ENCODE measurements at places on chromosomes 1 and 21.

- DNase-seq: no peak
Measured at GRCh38 chr1:203217668-203218067, 11.8 kb downstream of the CHIT1 start.

DNA sequence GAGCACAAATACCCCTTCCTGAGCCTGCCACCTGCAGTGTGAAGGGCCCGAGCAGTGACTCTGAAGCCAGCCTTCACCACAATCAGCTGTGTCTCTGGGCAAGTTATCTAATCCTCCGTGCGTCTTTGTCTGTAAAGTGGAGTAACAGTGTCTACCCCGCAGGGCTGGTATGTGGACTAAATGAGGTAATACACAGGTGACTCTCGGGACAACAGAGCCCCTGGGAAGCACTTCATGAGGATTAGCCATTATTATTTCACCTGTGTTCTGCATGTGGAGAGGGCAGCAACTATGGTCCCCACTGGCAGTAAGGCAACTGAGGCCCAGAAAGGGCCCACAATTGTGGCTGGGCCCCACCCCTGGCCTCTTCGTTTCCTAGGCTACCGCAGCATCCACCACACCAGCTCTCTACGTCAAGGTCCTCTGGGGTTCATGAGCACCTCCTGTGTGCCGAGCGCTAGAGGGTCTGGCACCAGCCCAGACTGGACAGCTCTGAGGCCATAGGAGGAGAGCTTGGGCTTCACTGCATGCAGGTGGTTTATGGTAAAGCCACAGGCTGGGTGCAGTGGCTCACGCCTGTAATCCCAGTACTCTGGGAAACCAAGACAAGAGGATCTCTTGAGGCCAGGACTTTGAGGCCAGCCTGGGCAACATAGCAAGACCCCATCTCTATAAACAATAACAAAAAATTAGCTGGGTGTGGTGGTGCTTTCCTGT, 41.3 kb upstream of the LRP8 start:
- no peak for DNase-seq

DNA sequence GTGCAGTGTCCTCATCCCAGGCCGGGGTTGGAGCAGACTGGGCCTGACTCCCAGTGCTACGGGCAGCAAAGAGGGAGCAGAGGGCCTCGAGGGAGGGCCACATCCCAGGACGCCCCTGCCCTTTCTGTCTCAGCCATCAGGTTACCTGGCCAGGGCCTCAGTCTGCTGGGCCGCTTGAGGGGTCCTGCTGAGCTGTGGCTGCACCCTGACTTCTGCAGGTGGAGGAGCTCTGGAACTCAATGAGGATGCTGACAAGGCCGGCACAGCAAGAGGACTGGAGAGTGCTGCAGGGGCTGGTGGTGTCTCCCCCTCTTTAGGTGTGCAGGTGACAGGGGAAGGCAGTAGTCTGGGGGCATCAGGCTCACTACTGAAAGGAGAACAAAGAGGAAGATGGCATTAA, 3.3 kb downstream of the ZNF692 start:
- DNase-seq: no peak

DNA sequence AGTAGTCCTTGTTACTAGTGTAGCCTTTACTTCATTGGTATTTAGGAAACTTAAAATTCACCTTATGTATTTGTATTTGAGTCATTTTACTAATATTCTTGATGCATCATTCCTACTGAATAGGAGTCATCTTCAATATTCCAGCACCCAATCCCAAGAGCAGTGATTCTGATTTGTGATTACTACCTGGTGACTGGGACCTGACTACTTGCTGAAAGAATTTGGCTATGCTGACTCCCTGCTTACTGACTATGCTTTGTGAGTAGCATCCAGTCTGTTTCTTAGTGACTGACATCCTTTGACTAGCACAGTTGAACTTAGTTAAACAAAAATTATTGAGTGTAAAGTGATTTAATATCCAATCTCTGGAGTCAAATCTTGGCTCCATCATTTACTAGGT, 129.9 kb upstream of the NEGR1 start:
- DNase-seq: no peak

DNA sequence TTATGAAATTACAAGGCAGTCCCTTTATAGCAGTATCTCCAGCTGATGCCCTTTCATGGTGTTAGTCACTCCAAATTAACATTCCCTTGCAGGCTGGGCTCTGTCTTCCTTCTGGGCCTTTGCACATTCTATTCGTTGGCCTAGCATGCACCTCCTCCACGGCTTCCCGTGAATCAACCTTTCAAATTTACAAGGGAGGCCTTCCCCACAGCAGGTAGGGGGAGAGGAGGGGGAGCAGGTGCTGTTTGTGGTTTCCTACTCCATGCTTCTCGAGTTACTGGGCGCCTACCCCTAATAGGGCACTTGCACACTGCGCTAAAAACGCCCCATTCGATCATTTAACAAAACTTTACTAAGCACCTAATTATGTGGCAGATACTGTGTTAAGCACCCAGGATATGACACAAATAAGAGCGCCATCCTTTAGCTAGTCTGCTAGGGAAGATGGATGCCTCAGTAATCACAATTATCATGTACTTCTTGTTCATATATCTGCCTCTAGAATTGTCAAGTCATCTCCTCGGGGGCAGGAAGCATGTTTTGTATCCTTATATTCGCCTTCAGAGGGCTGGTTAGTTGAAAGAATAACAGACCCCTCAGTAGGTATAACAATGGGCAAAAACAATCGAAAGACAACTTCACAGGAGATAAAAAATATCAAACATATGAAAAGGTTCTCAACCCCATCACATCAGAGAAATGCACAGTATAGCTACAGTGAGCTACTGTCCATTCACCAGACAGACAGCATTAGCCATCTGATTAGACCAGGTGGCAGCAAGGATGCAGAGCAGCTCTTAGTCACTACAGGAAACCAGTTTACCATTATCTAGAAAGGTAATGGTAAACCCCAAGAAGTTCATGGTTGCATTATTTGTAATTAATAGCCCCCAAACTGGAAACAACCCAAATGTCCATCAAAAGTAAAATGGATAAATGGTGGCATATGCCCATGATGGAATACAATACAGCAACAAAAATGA, 1.7 kb upstream of the ADAR start:
- DNase-seq: no peak

DNA sequence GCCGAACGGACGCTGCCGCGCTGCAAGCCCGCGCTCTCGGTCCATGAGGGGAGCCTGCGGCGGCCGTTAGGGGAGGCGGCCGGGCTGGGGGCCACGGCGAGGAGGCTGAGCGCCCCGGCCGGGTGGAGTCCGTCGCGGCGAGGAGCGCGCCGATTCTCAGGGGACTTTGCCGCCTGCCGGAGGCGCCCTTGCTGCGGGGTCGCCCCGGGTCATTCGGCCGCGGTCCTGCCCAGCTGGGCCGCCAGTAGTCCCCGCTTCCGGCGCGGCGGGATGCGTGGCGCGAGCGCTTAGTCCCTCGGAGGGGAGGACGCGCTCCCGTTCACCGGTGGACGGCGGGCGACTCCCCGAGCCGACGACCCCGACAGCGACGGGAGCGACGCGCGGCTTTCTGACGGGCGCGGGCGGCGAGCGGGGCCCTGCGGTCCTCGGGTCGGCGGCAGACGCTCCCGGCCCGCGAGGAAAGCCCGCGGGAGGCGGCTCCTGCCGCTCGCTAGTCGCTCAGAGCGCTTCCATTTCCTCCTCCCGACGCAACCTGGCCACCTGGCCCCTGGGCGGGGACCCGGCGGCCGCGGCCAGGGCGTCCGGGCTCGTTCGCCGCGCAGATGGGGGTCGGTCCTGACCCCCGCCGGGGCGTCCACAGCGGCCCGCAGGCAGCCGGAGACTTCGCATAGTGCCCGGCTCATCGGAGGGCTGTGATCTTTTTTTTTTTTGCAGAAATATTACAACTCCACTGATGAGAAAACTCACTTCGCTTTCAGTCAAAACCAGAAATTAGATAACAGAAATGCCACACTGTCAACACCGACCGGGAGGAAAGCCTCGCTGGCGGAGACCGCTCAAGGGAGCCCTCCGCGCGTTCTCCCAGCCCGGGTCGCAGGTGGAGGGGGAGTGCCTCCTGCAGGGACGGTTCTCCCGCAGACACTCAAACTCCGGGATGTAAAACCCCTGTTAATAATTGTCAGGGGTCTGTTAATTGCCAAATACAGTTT, 641 bp upstream of the ZBTB21 start:
- DNase-seq: no peak
